ENCODE measurements at places on chromosomes 4 and X. TPM values are rescaled to one million over a fixed set of nuclear protein-coding genes. Genes with fewer than 3 reads are reported as not detected.

SLC39A8 gene
- total RNA-seq = 3.5 TPM

KLHL34 gene
- not detected for total RNA-seq

CT45A10 gene
- total RNA-seq = not detected

LONRF3 gene
- total RNA-seq = 5.2 TPM

GRCh38 chr4:76968937-76969336 is 19.4 kb downstream of the SEPTIN11 start:
- DNase-seq = no peak

GRCh38 chr4:107213410-107213809 is 177.3 kb upstream of the DKK2 start:
- no peak for DNase-seq

GRCh38 chr4:41258783-41259182 is 2.1 kb downstream of the UCHL1 start:
- DNase-seq = no peak

DNA sequence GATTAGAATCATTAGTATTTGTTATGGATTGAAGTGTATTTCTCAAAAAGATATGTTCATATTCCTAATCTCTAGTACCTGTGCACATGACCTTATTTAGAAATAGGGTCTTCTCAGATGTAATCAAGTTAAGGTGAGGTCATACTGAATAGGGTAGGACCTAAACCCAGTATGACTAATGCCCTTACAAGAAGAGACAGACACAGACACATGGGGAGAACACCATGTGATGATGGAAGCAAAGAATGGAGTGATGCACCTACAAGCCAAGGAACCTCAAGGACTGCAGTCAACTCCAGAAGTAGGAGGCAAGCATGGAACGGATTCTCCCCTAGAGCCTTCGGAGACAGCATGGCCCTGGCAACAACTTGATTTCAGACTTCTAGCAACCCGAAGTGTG is 31.4 kb downstream of the OTUD4 start:
- no peak for DNase-seq

DNA sequence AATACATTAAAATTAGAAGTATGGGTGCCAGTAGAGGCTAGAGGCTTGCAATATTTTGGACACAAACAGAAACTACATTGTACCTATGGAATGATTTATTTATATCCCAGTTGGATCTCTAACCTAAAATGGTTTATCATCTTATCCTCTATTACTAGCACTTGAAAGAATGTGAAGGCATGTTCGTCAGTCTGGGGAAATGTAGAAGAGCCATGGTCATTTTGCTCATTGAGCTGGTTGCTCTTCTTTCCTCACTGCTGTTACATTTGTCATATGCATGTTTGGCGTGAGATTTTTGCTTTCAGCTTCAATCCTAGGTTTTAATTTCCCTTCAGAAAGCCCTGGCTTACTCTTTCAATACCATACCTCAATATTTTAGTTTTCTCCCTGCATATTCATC is 82.4 kb upstream of the MYOZ2 start:
- DNase-seq = no peak

DNA sequence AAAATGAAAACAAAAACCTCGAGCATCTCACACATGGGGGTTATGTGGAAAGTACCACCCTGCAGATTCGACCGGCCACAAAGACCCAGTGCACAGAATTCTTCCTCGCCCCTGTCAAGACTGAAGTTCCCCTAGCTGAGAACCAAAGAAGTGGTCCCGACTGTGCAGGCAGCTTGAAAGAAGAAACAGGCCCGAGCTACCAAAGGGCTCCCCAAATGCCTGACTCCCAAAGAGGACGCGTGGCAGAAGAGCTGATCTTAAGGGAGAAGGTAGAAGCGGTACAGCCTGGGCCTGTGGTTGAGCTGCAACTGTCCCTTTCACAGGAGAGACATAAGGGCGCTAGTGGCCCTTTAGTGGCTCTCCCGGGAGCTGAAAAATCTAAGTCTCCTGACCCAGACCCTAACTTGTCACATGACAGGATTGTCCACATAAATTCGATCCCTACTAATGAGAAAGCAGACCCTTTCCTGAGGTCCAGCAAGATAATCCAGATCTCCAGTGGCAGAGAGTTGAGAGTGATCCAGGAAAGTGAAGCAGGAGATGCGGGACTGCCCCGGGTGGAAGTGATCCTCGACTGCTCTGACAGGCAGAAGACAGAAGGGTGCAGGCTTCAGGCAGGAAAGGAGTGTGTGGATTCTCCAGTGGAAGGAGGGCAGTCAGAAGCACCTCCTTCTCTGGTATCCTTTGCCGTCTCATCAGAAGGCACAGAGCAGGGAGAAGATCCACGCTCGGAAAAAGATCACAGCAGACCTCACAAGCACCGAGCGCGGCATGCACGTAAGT is 108.8 kb upstream of the MYOZ2 start:
- DNase-seq = no peak

Measured in glomerular endothelial cell (primary cell).